ENCODE measurements at places on chromosomes 2 and 18.

GRCh38 chr2:222523783-222524544 lies 99.6 kb downstream of the SGPP2 start:
- peak; percentile 30 for DNase-seq

DNA sequence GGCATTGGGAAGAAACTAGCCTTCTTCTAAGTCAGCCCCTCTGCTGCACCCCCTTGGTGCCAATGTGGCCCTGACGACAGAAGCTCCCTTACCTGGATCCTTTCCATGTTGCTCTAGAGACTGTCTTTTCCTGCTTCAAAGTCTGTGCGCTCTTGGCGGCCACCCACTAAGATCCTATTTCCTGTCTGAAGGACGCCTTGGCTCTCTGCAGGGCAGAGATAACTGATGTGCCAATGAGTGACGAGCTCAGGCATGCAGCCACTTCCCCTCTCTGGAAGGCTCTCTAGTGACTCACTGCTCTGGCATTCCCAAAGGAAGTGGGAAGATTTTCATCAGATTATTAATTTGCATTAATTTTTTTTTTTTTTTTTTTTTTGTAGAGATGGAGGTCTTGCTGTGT lies 273.5 kb downstream of the CDH20 start:
- peak; percentile 99 for DNase-seq

DNA sequence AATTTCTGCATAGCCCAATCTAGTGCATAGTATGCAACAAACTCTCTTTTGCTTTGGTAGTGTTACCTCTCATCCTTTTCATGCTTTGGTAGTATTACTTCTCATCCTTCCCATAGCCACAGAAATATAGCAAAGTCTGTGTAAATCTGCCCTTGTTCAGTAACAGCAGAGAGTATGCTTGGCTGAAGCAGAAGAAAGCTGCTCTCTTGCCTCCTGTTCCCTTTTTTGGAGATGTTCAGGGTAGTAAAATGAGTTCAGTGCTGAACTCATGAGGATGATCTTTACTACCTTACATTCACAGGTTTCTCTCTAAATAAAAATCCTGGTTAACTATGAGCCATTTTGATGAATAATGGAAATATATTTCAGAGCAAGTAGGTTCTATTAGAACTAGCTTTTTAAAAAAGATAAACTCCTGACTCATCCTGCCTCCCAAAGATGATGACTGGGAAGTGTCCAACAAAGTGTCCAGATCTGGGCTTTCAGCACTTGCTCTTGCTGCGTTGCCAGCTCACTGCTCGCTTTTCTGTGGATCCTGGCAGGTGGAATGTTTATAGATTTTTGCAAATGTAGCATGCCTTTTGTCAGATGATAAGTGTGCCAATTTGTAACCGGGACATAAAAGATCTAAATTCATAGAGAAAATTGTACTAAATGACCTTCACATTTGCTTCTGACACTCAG lies 29.4 kb upstream of the CHMP3 start:
- DNase-seq, result no peak

DNA sequence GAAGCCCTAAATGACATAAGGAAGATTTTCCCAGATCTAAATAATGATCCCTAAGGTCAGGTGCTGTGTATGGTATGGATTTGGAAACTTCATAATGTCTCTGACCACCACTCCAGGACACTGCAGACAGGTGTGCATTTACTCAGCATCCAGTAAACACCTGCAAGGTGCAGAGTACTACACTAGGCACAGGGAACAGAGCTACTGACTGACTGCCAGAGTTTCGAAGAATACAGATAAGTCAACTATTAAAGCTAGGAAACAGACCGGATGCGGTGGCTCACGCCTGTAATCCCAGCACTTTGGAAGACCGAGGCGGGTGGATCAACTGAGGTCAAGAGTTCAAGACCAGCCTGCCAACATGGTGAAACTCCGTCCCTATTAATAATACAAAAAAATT lies 65.0 kb downstream of the ATP8B1 start:
- no peak for DNase-seq

DNA sequence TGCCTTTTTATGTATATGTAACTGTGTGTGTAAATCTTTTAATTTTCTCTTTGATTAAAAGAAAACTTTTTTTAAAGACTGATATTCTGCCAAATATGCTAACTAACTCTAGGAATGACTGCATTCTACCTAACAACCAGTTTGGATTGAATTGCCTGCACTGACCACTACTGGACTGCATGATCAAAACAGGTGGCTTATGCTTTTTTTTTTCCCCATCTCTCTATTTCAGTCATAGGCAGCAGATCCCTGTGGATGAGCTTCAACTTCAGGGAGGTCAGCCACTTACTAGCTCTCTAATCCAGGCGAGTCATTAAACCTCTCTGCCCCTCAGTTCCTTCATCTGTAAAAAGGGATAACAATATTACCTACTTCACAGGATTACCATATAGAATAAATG lies 138.6 kb upstream of the SERTAD2 start:
- DNase-seq, result peak; percentile 30

- no peak for DNase-seq
These were observed 223.8 kb downstream of the CMPK2 start for GRCh38 chr2:6641956-6642355.

- no peak for DNase-seq
These were observed 168.2 kb downstream of the GALNT1 start for GRCh38 chr18:35749701-35750100.

Measured in RKO (cell line).